ENCODE measurements at places on chromosomes 3 and 15.

DNA sequence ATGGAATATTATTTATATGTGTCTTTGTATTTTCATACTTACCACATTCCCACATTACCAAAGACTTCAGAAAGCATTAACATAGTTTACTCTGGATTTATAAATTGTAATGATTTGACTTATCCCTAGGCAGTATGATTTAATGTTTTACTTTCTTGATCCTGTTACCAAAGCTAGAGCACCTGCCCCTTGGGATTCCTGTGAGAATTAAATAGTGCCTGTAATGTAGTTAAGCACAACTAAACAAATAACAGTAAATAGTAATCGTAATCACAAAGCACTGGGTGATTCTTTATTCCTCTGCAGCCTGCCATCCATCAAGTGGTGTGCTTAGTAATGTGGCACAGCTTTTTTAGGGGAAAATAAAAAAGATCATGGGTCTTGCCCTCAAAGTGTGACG, 39.1 kb downstream of the ATP2C1 start:
- DNase-seq, result no peak

DNA sequence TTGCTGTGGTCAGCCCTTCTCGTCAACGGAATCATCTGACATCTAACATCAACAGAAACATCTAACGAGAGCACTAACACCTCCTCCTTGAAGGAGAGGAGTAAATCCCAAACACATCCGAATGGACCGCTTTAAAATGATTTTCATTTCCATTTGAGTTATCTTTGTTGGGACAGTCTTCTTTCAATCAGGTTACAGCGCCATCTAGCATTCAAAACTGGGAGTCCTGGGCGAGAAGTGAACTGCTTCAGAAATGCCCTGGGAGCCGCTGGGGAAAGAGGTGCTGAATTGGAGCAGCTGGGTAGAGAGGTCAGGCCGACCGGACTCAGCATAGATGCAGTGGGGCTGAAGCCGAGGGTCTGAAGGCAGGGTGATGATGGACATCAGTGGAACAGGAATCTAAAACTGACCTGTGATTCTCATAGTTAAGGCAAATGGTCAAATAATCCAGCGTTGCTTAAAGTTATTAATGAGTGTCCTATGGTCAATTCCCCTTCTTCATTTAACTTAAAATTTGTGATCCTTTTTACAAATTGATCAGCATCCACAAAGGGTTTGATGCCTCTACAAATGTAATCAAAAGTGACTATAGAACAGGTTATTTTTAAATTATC, 170.0 kb upstream of the NDN start:
- DNase-seq, result no peak

- no peak for DNase-seq
Measured at GRCh38 chr15:82847703-82848102, 38.3 kb downstream of the WHAMM start.

GRCh38 chr3:42815826-42816225, 6.6 kb downstream of the ACKR2 start:
- DNase-seq, result no peak

GRCh38 chr15:77481670-77482069, 61.0 kb downstream of the HMG20A start:
- no peak for DNase-seq

All from Right ventricle myocardium superior (tissue), 1 donor.